ENCODE measurements at places on chromosomes 7 and 10. TPM values are rescaled to one million over a fixed set of nuclear protein-coding genes. Genes with fewer than 3 reads are reported as not detected.

GIMAP7 gene
- 291 TPM for total RNA-seq

EPDR1 gene
- not detected for total RNA-seq

AKAP9 gene
- total RNA-seq: 45.3 TPM

FFAR4 gene
- total RNA-seq: not detected

Measured in T-helper 1 cell treated with Interleukin-12 subunit alpha and Interleukin-12 subunit beta and Interleukin-4 antibody, amounts not matched to agents 30 ng/mL and 1 ng/mL, for 36 hours (primary cell).